Stimulated activated CD8-positive, alpha-beta memory T cell treated with anti-CD3 and anti-CD28 coated beads, Interleukin-15, amount 100 ng/mL, for 4 hours (primary cell): ENCODE measurements at places on chromosomes 16 and 17.

DNA sequence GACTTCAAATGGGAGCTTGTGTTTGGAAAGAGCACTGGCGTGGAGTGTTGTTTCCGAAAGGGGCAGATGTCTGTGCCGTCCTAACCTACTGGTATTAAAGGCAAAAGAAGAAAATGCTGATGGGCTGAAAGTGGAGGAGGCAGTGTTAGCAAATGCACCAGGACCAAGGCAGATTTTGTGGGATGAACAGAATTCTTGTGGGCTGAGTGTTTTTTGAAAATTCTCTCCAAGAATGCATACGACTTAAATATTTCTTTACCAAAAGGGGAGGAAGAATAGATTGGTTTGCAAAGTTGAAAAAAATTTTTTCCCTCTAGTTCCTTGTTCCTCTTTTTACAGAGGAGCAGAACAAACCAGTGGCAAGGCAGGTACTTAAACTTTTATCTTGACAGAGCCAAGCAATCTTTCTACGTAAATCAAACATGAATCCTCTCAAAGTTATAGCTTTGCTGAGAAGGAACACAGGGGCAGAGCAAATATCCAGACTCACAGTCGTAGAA lies 16.8 kb downstream of the MARCHF10 start:
- no peak for DNase-seq

DNA sequence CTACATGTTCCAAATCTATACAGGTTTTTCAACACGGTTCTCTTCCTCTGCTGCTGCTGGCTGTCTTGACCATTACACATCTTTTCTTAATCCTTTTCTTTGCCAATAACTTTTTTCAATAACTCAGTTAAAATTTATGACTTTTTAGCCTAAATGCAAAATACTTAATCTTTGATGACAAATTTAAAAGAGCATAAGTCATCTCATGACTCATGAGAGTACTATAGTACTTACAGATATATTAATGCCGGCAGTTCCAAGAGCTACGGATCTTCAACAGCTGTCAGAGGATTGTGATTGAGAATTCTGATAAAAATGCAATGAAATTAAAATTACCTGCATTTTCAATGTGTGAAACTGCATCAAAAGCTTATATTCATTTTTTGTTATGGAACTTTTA lies 105.5 kb downstream of the KPNA2 start:
- DNase-seq: no peak

DNA sequence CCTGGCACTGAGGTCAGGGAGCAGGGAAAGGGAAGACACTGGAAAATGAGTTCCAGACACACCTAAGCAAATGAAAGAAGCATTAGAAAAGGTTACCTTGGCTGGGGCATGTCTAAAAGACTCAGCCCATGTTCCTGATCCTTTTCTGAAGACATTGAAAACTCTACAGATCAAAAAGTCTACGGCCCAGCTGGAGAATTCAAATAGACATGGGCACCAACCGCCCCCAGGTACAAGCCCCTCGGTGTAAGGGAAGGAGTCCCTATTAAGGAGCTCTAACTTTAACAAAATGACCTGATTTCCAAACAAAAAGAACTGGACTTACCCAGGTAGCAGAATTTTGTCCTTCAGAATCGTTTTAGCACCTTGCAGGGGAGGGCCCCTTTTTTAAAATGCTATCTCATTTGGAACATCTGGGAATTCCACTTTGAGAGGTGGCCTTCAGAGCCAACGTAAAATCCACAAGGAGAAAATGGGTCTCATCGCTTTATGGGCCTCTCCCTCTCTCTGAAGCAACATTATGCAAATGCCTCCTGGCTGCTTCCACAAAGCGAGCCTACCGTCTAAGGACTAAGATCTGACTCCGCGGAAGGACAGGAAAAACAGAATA lies 43.6 kb upstream of the RBFOX3 start:
- DNase-seq: no peak

DNA sequence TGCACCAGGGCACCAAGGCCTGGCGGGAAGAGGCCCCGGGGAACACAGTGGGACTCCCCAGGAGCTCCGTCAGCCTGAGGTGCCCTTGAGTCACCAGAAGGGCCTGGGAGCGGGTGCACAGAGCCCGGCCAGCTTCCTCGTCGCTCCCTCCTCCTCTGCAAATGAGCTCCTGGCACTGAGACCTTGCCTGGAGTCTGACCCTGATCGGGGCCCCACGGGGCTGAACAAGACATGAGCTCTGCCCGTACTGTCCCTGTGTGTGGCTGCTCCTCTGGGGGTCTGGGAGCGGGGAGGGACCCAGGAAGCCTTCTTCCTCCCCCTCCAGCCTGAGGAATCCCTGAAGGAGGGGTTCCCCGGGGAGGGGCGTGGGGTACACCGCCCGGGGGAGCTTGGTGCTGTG lies 36.4 kb upstream of the SSTR5 start:
- no peak for DNase-seq

GRCh38 chr17:52143542-52143941 lies 15.0 kb downstream of the CA10 start:
- DNase-seq: no peak
